Thoracic aorta (tissue), 2 donors: ENCODE measurements at places on chromosomes 2 and 18. TPM values are rescaled to one million over a fixed set of nuclear protein-coding genes. Genes with fewer than 3 reads are reported as not detected.

DNA sequence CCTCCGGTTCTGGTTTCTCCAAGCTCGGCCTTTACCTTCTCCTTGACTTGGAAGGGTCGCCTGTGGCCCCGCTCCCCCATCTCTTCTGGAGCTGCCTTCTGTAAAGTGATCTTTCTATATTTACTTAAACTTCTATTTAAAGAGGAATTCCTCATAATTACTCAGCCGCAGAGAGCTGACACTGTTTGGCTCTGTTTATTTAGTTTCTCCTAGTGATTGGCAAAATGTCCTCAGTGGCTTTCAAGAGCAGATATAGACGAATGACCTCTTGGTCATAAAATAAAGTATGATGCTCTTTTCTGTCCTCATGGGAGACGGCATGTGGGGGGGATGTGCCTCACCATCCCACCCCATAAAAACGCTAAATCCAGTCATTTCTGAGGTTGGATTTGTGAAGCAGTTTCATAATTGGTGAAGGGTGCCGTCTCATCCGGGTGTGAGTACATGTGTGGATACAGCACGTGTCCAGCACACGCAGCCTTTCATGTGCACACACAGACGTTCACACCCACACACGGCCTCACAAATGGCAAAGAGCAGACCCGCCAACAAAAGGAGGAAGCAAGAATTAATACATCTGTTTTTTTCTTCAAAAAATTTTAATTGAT, 43.4 kb upstream of the SMAD7 start:
- no peak overlapping the region for H3K4me3 ChIP-seq
- peaks cover 88% of the 10 kb centered on the region for H3K4me1 ChIP-seq
- no peak for DNase-seq

- DNase-seq = no peak
- no peaks in the 10 kb centered on the region for H3K4me1 ChIP-seq
- H3K27me3 ChIP-seq = no peaks in the 10 kb centered on the region
These were observed 119.3 kb upstream of the SIX2 start for GRCh38 chr2:45128580-45128997.

GRCh38 chr18:74957588-74958224, 251.2 kb downstream of the PTGR3 start:
- DNase-seq = no peak
- H3K36me3 ChIP-seq = no peaks in the 10 kb centered on the region
- H3K4me1 ChIP-seq = no peaks in the 10 kb centered on the region
- no peaks in the 10 kb centered on the region for H3K27me3 ChIP-seq
- H3K4me3 ChIP-seq = no peak overlapping the region
- H3K27ac ChIP-seq = no peak overlapping the region

DNA sequence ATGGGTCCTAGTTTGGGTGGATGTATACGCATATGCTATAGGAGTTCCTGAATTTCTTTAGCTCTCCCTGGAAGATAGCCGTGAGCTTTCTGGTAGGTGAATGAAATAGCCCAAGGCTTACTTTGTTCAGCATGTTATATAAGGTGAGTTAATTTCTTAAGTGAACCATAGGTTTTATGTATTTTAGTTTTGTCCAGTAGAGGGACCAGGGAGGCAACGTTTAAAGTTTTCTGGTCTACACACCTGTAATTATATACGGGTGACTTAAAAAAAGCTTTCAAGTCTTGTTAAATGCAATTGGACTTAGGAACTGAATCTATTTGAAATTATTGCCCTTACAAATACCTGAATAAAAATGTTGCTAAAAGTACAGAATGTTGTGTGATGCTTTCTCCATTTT, 402.5 kb upstream of the DDX18 start:
- H3K27me3 ChIP-seq = no peaks in the 10 kb centered on the region
- no peak overlapping the region for H3K27ac ChIP-seq
- no peak overlapping the region for H3K4me3 ChIP-seq
- no peak for DNase-seq
- H3K36me3 ChIP-seq = no peaks in the 10 kb centered on the region

GRCh38 chr18:74040459-74041332, 106.9 kb downstream of the FBXO15 start:
- H3K36me3 ChIP-seq = no peaks in the 10 kb centered on the region
- no peak overlapping the region for H3K4me3 ChIP-seq
- no peak for DNase-seq
- no peaks in the 10 kb centered on the region for H3K27me3 ChIP-seq
- no peaks in the 10 kb centered on the region for H3K4me1 ChIP-seq
- H3K27ac ChIP-seq = no peak overlapping the region

- H3K4me3 ChIP-seq = no peak overlapping the region
- H3K36me3 ChIP-seq = no peaks in the 10 kb centered on the region
- peak overlapping the region; percentile 62 for H3K27ac ChIP-seq
- H3K27me3 ChIP-seq = no peaks in the 10 kb centered on the region
- peaks cover 40% of the 10 kb centered on the region for H3K4me1 ChIP-seq
These were observed 47.5 kb upstream of the RTN4 start for GRCh38 chr2:55097461-55098410.

DNA sequence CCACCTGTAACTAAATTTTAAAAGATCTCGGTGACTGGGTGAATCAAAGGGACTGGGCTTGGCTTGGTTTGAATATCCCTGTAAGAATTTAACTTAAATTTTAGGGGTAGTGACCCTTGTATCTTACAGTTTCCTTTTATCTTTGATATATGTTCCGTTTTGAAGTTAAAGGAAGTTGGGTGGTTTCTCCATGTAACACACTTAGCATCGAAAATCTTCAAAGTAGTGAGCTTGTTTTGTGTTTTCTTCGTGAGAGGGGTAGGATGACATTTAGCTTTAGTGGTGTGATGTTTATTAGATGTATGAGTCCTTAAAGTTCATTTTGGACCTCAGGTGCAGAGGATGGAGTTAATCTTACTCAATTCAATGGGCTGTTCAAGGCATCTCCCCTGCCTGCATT, 1.6 kb downstream of the WDR7 start:
- no peaks in the 10 kb centered on the region for H3K27me3 ChIP-seq
- H3K27ac ChIP-seq = no peak overlapping the region
- peaks cover 13% of the 10 kb centered on the region for H3K4me1 ChIP-seq
- H3K4me3 ChIP-seq = no peak overlapping the region
- no peaks in the 10 kb centered on the region for H3K36me3 ChIP-seq

- no peak overlapping the region for H3K4me3 ChIP-seq
- DNase-seq = no peak
- no peaks in the 10 kb centered on the region for H3K36me3 ChIP-seq
- H3K27ac ChIP-seq = no peak overlapping the region
- no peaks in the 10 kb centered on the region for H3K4me1 ChIP-seq
- no peaks in the 10 kb centered on the region for H3K27me3 ChIP-seq
These were observed 46.4 kb downstream of the ACKR3 start for GRCh38 chr2:236616031-236616430.

The LOXHD1 gene
- total RNA-seq = 5.5 TPM

DNA sequence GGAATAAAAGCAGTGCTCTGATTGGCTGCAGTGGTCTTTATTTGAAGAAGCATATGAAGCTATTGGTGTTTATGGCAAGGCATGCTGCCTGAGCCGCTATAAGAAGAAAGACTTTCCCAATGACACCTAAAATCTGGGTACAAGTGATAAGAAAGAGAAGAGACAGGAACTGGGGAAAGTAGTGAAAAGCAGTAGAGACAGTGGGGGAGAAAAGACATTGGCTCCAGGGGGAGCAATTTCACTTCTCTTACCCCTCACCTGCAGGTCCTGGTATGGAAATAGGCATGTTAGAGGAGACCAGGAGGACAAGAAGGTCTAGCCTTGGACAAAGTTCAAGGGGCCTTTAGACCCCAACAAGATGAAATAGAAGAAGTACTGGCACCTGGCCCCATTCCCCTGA, 47.1 kb downstream of the PLCL1 start:
- no peak overlapping the region for H3K4me3 ChIP-seq
- no peaks in the 10 kb centered on the region for H3K36me3 ChIP-seq
- peaks cover 55% of the 10 kb centered on the region for H3K4me1 ChIP-seq

DNA sequence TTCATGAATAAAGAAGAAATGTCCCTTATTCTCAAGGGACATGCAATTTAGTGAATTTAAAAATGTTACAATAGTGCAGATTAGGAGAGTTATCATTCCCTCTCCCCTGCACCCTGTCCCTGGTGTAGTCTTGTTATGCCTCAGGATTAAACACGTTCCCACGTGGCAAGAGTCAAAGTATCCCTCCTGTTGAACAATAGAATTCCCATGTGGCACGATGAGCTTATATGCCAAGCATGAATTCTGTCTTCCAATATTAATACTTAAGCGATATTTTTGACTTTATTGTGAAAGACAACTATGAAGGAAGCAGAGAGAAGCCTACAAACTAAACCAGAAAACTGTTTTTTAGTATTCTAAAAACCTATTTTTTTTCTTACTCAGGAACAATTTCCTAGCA, 36.7 kb upstream of the SPAG16 start:
- H3K27ac ChIP-seq = peak overlapping the region; percentile 44
- H3K4me1 ChIP-seq = peaks cover 8% of the 10 kb centered on the region
- no peaks in the 10 kb centered on the region for H3K36me3 ChIP-seq
- no peak for DNase-seq

DNA sequence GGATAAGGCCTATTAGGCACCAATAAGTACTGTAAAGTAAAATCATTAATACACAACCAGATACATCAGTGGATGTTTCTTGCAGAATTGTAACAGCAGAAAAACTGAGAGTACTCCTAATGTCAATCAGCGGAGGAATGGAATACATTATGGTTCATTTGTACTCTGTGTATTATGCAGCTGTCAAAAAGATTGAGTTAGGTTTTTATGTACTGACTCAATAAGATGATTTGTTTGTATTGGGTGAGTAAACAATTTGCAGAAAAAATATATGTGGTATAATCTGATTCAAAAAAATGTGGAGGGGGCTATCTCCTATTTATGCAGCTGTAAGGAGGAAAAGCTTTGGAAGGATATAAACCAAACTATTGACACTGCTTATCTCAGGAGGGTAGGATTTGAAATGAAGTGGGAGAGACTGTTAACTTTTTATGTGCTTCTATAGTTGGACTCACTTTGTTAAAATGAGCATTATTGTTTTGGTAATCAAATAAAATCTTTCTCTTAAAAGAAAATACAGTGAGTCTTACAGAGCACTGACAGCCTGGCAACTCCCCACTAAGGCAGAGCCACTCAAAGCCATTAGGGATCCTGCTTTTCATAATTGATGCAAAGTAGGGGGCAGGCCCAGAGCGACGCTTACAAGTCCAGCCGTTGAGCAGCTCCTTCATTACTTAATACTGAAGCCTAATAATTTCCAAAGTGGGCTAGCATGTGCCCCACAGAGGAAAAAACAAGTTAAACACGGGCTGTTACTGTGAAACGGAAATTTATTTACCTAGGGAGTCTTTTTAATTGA, 168.8 kb downstream of the PHLPP1 start:
- no peaks in the 10 kb centered on the region for H3K36me3 ChIP-seq
- no peaks in the 10 kb centered on the region for H3K27me3 ChIP-seq
- no peak overlapping the region for H3K4me3 ChIP-seq
- DNase-seq = no peak
- H3K4me1 ChIP-seq = peaks cover 8% of the 10 kb centered on the region

The SCYGR5 gene
- not detected for total RNA-seq

The ELOA2 gene
- not detected for total RNA-seq

DNA sequence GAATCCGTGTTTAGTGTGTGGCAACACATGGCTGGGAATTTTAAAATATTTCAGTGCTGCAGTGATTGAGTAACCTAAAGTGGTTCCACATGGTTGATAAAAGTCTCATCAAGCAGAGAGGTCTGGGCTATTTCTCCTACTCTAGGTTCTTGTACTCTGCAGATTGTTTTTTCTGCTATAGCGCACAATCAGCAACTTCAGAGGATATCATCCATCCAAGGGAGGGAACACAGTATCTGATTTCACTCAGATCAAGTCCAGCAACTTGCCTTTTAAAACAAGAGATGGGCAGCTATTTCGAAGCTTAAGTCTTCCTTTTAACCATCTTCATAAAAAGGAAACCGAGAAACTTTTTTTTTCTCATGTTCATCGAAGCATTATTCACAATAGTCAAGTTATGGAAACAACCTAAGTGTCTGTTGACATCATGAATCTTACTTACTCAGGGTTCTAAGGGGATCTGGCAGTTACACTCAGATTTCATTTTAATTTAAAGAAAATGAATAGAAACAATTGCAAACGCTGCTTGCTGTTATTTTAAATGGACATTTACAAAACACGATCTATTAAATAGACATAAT, 172.7 kb upstream of the TRIB2 start:
- H3K4me1 ChIP-seq = peaks cover 2% of the 10 kb centered on the region
- no peak overlapping the region for H3K27ac ChIP-seq
- no peaks in the 10 kb centered on the region for H3K36me3 ChIP-seq

- H3K27ac ChIP-seq = no peak overlapping the region
- no peak for DNase-seq
- no peaks in the 10 kb centered on the region for H3K36me3 ChIP-seq
- H3K27me3 ChIP-seq = no peaks in the 10 kb centered on the region
- no peak overlapping the region for H3K4me3 ChIP-seq
These were observed 37.8 kb downstream of the TCF7L1 start for GRCh38 chr2:85170938-85171475.

The PDCD1 gene
- 0.68 TPM for total RNA-seq

DNA sequence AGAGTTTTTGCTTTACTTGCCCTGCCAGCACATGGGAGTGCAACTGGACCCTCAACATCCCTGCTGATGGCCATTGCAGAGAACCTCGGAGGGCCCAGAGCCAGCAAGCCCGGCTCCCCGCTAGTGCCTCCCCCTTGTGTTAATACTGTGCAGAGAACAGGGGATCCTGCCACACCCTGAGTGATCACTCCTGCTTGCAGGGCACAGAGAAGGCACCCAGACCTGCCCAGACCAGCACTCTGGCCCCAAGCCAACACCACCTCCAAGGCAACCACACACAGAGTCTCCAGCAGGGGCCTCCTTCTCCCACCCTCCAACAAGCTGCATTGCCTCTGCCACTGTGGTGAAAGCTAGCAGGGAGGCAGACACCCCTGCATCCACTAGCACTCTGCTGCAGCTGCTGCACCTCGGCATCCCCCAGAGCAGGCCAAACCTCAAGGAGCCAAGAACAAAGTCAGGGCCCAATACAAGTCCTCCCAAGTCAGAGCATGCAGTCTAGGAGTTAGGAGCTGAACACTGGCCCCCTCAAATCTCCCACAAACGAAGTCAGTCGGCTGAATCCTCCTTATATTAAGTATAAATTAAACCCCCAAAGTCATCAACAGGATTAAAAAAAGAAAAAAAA, 157.7 kb downstream of the CCDC178 start:
- H3K36me3 ChIP-seq = no peaks in the 10 kb centered on the region
- no peak overlapping the region for H3K4me3 ChIP-seq
- no peak for DNase-seq

GRCh38 chr2:232815569-232815968, 39.2 kb upstream of the KCNJ13 start:
- no peaks in the 10 kb centered on the region for H3K4me1 ChIP-seq
- no peaks in the 10 kb centered on the region for H3K27me3 ChIP-seq
- no peak overlapping the region for H3K4me3 ChIP-seq
- peaks cover 36% of the 10 kb centered on the region for H3K36me3 ChIP-seq

DNA sequence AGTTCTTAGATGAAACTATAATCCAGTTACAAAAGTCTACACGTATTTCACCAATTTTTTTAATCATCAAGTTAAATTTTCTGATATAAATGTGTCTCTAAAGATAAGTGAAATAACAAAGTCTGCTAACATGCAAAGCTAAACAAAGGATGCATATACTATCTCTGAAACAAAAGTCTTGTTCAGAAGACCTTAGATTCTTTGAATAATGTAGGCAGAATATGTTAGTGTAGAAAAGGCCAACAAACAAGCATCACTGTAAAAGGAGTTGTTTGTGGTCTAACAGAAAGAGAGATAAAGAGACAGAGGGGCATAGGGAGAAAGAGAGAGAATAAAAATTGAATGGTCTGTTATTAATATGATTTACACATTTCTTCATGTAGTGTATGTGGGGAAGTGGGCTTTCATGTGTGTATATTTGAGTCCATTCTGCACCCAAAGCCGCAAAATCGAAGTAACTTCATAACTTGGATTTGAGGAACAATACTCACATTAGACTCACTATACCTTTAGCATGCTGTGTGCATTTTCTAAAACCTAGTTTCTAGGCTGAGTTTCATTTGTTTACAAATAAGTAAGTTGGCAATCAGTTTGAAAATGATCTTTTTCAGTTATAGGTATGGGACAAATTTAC, 734.8 kb upstream of the REG3G start:
- H3K4me1 ChIP-seq = no peaks in the 10 kb centered on the region
- no peaks in the 10 kb centered on the region for H3K36me3 ChIP-seq
- no peaks in the 10 kb centered on the region for H3K27me3 ChIP-seq
- DNase-seq = no peak
